ENCODE measurements at places on chromosomes 12 and 14.
A peak's percentile ranks its signal among the peaks of the same experiment; 100 is the strongest.

DNA sequence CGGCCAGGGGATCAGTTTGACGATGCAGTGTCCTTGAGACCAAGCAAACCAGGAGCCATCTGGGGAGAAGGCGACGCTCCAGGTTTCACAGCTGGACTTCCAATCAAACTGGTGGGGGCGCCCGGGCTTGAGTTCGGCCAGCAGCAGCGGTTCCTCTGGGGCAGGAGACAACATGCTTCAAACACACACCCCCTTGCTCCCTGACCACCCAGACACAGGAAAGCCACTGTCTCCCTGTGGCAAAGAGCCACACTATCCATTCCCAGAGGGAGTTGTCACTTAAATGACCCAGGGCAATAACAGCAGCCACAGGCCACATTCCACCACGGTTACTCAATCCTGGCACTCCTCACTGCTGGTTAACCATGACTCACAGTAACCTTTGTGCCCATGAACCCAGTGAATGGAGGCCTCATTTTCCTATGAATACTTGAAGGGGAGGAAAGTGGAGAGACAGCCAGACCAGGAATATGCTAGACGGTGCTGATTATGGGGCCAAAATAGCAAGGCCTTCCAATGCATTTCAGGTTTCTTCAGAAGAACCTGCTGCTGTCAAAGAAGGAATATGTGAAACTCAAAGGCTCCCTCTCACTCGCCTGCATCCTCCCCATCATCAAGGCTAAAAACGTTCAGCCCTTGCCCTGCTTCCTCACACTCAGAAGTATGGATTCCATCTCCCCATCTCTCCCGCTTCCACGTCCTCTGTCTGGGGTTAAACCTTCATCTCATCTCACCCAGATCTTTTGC lies 8.5 kb downstream of the WSB2 start:
- DNase-seq, result peak; percentile 87

- no peak for DNase-seq
These were observed 68.8 kb downstream of the RNFT2 start for GRCh38 chr12:116806845-116807440.

- no peak for DNase-seq
These were observed 29.4 kb downstream of the PLEKHG7 start for GRCh38 chr12:92732216-92732615.

GRCh38 chr14:39704594-39704993 lies 272.4 kb upstream of the FBXO33 start:
- peak; percentile 4 for DNase-seq

GRCh38 chr12:122244565-122245371 lies 18.9 kb upstream of the DIABLO start:
- no peak for DNase-seq

DNA sequence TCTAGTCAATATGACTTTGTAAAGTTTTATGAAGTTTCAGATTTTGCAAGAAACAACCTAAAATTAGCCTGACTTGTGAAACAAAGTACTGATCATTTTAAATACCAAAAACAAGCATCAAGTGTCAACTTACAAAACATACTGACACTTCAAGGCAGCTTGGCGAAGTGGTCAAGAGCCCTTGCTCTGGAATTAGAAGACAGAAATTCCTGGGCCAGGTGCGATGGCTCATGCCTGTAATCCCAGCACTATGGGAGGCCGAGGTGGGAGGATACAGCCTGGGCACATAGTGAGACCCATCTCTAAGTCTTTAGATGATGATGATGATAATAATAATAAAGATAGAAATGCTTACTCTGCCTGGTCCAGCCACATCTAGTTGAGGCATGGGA lies 45.4 kb upstream of the NR2C1 start:
- DNase-seq, result peak; percentile 23

DNA sequence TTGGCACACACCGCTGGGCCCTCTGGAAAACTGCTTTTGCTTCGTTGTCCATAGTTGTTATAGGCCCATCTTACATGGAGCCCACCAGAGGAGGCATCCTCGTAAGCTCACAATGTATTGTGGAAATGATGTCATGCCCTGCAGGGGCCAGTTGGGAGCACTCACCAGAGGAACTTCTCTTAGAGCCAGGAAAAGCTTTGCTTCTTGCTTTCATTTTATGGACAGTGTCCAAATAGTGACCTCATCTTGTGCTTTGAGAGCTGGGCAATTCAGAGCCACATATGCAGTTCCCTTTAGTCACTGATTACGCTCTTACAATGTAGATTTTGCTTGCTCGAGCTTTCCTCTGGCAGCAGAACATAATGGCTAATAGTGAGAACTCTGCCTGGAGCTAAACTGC lies 275.6 kb downstream of the AACS start:
- DNase-seq, result peak; percentile 25

DNA sequence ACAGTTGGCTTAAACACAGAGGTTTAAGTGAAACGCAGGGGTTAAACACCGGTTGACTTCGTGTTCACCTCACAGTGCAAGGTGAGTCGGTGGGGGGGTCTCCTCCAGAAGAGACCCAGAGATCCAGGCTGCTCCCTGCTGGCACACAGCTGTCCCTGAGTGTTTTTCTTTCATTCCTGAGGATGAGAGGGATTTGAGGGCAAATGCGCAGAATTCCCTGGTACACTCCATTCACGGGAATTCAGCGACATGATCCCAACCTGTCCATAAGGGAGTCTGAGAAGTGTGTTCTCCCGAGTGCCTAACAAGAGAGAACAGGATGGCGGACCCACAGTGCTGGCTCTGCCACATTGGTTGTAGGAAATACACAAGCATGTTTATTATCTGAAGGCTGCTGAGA lies 107.2 kb upstream of the ESRRB start:
- DNase-seq, result no peak
